ENCODE measurements at places on chromosomes 12 and 14.

DNA sequence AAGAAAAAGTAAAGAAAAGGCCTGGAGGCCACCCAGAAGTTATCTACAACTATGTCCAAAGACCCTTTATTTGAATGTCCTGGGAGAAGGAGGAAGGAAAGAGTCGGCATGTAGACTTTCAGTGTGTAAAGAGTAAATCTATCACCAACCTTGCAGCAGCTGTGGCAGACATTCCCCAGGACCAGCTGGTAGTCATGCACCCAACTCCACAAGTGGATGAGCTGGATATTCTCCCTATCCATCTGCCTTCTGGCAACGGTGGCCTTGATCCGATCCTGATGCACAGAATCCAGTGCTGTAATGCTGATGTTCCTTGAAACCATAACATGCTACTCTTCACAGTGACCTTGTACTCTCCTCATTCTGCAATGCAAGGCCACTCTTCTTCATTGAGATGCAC, 27.3 kb downstream of the KRT76 start:
- no peak for DNase-seq

DNA sequence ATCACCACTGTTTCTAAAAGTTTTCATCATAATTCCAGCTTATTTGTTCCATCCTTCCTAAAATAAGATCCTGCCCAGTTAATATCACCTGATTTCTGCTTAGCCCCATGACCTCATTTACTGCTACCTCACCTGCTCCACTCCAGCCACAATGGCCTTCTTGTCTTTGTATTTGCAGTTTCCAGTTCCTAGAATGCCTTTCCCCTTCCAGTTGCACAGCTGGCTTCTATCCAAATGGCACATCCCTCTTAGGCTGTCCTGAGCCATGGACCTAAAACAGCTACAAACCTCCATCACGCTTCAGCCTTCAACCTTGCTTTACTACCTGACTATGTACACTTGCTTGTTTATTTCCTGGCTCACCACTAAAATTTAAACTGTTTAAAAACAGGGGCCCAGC, 6.5 kb upstream of the LGMN start:
- peak; percentile 24 for DNase-seq

- DNase-seq, result no peak
These were observed 52.2 kb upstream of the COCH start for GRCh38 chr14:30822080-30822571.

DNA sequence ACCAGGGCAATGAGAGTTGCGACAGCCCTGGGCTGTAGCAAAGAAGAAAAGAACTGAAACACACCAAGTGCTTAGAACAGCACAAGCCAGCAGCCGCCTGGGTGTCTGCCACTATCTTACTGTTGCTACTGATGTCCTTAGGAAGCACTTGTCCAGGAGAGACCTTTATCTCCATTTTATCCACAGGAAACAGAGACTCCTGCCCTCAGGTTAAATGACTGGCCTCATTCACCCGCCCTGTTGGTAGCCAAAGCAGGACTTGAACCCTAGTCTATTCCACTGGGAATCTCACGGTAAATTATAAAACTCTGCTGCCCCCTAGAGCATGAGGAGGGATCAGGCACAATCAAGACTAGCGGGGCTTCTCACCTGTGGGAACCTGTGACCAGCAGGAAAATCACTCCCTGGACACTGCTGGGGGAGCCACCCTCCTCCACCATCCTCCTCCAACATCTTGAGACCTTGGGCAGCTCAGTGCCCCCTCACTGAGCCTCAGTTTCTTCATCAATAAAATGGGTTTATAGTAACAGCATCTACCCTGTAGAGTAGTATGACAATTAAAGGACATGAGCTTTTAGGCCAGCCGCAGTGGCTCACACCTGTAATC, 20.5 kb upstream of the TESC start:
- DNase-seq, result peak; percentile 42

- DNase-seq, result no peak
These were observed 41.5 kb downstream of the WDR20 start for GRCh38 chr14:102181187-102181586.

DNA sequence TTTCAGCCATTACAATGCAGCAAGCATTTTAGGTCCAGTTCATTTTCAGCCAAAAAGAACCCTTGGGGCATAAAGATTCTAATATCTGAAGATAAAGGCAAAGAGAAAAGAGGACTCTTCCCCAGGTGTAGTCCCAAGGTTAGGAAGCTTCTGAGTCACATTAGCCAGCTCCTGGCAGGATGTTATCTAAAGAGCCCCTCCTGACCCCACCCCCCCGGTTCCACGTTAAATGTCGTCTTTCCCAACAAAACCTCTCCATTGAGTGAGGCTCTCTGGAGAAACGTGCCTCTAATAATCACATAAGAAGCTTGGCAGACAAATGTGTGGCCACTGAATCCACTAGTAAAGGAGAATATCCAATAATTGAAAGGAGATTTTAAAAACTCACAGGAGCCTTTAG, 267.7 kb downstream of the GALC start:
- no peak for DNase-seq

- DNase-seq, result no peak
These were observed 33.4 kb upstream of the HSPB8 start for GRCh38 chr12:119145367-119145766.

- no peak for DNase-seq
These were observed 177.2 kb downstream of the KCNA5 start for GRCh38 chr12:5220835-5221234.

GRCh38 chr14:75911883-75912282, 69.9 kb downstream of the TGFB3 start:
- peak; percentile 81 for DNase-seq

- no peak for DNase-seq
These were observed 3.8 kb downstream of the MTHFD1 start for GRCh38 chr14:64391986-64392385.

DNA sequence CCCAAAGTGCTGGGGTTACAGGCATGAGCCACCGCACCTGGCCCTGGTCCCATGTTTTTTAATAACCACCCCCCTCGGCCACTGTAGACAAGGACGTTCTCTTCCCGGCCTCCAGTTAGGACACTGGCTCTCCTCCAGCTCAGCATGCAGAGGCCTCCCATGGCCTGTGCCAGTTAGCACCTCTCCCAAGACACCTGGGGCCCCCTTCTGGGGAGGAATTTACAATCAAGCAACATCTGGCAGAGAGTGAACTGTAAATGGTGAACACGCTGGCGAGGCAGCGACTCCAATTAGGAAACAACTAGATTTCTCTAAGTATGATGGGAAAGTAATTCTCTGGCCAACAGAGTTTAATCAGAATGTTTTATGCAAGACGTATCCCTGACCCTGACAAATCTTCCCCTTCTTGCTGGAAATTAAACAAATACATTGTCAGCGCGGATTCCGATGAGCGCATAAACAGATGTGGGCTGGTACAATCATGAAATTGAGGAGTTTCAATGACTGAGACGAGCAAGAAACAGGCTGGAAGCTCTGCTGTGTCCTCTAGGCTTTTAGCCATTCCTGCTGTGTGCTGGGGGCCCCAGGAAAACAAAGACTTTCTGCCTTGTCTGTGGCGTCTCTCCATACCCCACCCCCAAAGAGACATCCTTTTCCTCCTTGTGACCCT, 61.7 kb upstream of the DLK1 start:
- DNase-seq, result no peak

GRCh38 chr14:91308337-91308736, 63.8 kb upstream of the GPR68 start:
- DNase-seq, result no peak

DNA sequence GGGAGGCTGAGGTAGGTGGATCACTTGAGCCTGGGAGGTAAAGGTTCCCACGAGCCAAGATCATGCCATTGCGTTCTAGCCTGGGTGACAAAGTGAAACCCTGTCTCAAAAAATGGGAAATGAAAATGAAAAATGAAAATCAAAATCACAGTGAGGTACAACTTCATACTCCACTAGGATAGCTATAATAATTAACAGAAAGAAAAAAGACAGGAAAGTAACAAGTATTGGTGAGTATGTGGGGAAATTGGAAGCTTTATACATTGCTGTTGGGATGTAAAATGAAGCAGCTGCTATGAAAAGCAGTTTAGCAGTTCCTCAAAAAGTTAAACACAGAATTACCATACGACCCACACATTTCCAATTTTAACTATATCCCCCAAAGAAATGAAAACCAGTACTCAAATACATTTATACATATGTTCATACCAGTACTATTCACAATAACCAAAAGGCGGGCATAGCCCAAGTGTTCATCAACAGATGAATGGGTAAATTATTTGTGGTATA, 22.2 kb downstream of the SGPP1 start:
- DNase-seq, result no peak

- peak; percentile 10 for DNase-seq
These were observed 20.0 kb downstream of the AMDHD1 start for GRCh38 chr12:95963096-95963495.

GRCh38 chr14:92502541-92503286, 10.9 kb upstream of the RIN3 start:
- DNase-seq, result no peak

DNA sequence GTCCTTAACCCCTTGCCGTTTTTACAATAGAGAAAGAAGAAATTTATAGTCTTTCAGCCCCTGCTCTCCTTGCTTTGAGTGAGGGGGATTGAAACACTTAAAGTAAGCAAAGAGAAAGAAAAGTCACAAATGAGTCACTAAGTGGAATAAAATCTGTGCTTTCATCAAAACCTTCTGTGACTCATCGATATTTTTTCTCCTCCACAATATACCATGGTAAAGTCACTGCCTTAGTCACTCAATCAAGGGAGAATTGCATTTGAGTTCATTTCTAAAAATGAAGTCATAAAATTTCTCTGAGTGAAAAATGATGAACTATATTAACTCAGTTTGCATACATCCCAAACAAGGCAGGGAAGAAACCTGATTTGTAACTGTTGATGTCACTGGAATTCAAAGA, 470.3 kb downstream of the FOXG1 start:
- peak; percentile 73 for DNase-seq

DNA sequence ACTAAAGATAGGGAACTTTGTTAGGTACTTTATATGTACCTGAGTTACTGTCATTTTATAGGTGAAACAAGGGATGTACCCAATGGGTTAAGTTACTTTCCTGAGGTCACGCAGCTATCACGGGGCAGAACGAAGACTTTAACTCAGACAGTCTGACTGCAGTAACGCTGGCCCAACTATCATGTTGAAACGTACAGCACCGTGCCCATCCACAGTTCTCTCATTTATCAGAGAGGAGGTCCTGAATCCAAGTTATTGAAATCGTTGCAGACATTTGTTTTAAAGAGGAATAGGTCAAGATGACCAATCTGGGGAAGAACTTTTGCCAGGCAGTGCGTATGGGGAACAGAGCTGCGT, 587 bp upstream of the C12orf75 start:
- no peak for DNase-seq

DNA sequence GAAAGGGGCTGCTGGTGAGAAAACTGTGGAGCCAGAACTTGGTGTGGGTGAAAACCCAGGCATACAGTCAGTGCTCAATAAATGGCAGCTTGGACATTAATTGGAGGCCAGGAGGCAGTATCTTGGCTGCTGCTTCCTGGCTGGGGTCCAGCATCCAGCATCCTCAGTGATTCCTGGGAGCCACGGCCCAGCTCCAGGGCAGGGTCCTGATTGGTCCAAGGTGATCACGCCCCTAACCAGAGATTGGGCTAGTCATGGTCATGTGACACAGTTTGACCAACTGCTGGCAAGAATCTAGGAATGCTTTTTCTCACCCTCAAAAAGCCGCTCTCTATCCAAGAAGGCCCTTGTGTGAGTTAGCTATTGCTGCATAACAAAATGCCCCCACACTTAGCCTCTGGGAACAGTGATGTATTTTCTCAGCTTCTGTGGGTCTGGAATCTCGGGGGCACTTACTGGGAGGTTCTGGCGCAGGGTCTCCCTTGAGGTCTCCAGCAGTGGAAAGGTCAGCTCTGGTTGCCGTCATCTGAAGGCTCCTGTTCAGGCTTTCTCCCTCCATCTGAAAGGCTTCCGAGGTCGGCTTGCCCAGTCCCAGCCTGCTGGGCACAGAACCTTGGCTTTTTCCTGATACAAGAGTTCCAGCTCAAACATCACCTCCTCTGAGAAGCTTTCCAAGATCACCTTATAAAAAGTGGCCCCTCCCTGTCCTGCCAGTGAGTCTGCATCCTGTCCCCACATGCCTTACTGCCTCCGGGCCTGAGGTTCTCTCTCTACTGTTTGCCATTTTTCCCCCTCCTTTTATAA, 119.2 kb upstream of the NCOR2 start:
- DNase-seq, result peak; percentile 41

- no peak for DNase-seq
These were observed 187.2 kb downstream of the PRKD1 start for GRCh38 chr14:29740491-29740890.

DNA sequence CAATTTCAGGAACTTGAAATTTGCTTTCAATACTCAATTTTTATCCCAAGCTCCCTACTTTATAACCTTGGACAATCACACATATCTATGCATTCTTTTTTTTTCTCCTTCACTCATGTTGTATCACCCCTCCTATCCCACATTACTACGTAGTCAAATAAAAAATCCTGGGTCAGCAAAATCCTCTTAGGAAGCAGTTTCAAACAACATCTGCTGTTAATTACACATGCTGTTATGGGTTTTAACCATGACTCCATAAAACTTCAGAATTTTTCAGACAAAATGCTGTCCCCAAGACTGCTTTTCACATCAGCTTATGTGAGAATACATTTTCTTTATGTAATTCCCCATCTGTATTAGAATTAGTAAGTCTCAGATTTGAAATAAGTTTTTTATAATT, 61.7 kb downstream of the LRFN5 start:
- DNase-seq, result no peak

GRCh38 chr12:123655420-123655819, 15.5 kb upstream of the TCTN2 start:
- no peak for DNase-seq

- DNase-seq, result no peak
These were observed 123.5 kb upstream of the TRHDE start for GRCh38 chr12:72148709-72149108.

- no peak for DNase-seq
These were observed 46.0 kb downstream of the SCN8A start for GRCh38 chr12:51636986-51637385.

GRCh38 chr14:100679707-100680438, 46.8 kb upstream of the DLK1 start:
- DNase-seq, result no peak

DNA sequence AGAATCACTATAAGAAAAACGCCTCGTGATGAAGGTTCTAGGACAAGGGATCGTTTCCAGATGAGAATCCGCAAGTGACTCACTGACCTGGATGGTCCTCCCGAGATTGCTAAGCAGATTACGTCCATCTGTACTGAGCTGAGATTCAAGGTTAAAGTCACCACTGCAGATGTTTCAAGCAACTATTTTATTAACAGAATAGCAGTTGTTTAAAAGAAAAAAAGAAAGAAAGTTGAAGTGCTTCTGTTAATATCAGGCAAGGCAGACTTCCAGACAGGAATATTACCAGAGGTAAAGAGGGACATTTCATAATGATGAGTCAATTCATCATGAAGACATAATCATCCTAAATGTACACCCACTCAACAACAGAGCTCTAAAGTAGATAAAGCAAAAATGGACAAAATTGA, 17.9 kb downstream of the PXN start:
- DNase-seq, result peak; percentile 70

- no peak for DNase-seq
These were observed 112.1 kb upstream of the NPAS3 start for GRCh38 chr14:32826404-32827082.

Data from dermis blood vessel endothelial cell (primary cell).